ENCODE measurements at places on chromosomes 5 and 9.

DNA sequence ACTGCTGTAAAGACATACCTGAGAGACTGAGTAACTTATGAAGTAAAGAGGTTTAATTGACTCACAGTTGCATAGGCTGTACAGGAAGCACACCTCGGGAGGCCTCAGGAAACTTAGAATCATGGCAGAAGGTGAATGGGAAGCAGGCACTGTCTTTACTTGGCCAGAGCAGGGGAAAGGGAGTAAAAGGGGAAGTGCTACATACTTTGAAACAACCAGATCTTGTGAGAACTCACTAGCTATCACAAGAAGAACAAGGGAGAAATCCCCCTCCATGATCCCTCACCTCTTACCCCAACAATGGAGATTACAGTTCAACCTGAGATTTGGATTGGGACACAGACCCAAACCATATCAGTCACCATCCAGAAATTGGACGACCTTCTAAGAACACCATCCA lies 1285.8 kb upstream of the CDH9 start:
- no peak for DNase-seq

DNA sequence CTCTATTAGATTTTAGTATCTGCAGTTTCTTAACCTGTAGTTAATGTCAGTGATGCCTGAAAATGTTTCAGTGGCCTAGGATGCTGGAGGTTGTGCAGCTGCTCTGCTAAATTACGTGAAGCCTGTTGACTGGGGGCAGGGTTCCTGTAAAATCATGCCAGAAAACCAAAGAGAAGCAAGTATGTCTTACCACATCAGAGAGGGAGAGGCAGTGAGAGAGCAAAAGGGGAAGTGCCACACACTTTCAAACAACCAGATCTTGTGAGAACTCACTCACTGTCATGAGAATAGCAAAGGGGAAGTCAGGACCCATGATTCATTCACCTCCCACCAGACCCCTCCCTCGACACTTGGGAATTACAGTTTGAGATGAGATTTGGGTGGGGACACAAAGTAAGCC lies 83.9 kb upstream of the CYLC2 start:
- DNase-seq = no peak

- DNase-seq = no peak
These were observed 24.3 kb downstream of the CD14 start for GRCh38 chr5:140608722-140609121.

- DNase-seq = no peak
These were observed 137.1 kb upstream of the FSTL4 start for GRCh38 chr5:133749331-133749985.

GRCh38 chr5:106189121-106189809 lies 1481.5 kb downstream of the EFNA5 start:
- DNase-seq = no peak

DNA sequence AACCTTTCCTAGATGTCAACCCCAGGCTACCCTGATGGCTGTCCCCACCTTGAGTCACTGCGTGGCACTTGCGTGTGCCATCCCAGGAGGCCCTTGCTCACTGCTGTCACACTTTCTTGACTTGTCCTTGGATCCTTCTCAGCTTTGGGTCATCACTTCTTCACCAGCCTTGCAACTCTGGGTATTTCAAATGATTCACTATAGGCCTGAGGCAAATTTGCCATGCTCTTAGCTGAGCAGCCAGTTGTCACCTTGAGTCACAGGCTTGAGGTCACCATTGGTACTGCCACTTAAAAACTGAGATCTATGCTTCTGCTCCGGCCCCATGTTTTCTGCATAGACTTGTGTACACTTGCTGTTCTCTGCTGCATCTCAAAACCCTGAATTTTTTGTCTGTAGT lies 84.7 kb downstream of the BASP1 start:
- DNase-seq = no peak

- no peak for DNase-seq
These were observed 479.4 kb downstream of the AGTPBP1 start for GRCh38 chr9:85262333-85262732.

DNA sequence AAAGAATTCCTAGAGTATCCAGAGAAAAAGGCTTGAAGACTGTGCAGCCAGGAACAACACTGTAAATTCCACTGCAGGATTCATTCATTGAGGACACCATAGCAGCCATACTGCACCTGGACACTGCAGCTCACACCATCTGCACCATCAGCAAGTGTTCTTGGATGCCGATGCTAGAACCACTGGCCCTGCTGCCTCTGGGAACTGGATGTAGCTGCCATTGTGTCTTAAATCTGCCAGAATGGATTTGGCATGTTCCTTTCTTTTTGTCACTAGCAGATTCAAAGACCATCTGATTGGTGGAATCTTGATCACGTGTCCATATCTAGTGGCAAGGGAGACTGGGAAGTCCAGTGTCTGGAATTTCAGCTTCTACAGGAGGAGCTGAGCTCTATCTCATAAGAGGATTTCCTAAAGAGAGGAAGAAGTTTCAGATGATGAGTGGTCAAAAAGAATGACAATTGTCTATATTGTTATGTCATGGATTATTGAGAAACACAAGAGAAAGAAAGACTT lies 278.3 kb upstream of the ANKRD55 start:
- DNase-seq = no peak

All from stimulated activated CD4-positive, alpha-beta T cell treated with anti-CD3 and anti-CD28 coated beads, TNF-alpha, amount 100 ng/mL, for 1 hour (primary cell).